ENCODE measurements at places on chromosomes 6 and 20.

DNA sequence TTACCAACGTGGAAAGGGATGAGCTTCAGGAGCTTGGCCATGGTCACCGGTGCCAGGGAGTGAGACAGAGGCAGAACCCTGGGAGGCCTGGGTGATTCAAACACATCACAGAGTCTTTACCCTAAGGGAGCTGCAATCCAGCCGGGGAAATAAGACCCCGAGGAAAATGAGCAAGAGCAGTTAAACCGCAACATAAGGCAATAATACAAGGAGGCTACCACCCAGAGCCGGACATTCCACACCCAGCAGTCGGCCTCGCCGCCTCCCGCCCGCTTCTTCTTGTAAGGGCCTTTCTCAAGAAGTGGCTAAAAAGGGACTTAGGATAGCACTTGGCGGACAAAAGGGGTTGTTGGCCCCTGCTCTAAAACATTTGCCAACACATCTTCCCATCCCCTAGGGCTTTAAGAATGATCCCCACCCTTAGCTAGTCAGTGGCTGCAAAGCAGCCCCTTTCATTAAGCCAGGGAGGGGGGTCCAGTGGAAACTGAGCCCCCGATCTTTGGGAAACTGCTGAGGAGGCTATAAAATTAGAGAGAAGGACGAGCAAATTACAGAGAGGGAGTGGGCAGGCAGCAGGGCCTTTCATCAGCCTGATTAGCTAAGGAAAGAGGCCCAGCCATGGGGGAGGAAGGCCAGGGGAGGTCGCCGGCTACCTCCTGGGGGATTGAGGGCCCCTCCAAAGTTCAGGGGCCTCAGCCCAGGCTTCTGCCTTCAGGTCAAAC is 34.3 kb downstream of the SNX5 start:
- DNase-seq: no peak

GRCh38 chr6:124530926-124531325 is 431.3 kb upstream of the RNF217 start:
- DNase-seq: no peak

GRCh38 chr6:18136260-18136659 is 13.8 kb upstream of the NHLRC1 start:
- no peak for DNase-seq

GRCh38 chr6:108736832-108737231 is 111.4 kb upstream of the ARMC2 start:
- DNase-seq: peak; percentile 17

DNA sequence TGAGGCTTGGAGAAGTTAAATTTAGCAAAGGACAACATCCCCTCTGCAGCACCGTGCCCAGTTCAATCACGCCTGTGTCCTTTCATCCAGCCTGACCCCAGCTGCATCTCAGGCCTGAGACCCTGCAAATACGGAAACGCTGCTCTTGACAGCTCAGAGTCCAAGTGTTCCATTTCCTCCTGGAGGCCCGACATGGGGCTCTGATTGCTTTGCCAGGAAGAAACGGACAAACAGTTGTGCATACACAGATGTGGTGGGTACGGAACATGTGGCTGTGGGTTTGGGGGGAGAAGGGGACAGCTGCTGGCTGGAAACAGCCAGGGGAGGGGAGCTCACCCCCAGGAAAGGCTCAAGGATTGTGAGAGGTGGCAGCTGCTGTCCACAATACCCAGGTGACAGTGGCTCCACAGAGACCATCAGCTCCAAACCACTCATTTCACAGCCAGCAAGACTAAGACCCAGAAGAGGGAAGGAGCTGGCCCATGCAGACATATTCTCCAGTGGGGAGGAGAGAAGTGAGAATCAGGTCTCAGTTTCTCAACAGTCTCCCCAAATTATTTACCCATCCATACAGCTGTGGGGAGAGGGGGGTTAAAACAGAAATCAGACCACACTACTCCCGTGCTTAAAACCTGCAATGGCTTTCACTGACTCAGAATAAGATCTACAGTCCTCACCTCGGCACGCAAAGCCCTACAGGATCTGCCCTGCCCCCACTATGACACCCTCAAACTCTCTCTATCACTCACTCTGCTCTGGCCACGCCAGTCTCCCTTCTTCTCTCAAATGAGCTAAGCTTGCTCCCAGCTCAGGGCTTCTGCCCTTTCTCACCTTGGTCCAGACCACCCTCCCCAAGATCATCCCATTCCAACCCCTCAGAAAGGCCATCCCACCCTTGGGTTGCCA is 89.1 kb downstream of the PREX1 start:
- no peak for DNase-seq

DNA sequence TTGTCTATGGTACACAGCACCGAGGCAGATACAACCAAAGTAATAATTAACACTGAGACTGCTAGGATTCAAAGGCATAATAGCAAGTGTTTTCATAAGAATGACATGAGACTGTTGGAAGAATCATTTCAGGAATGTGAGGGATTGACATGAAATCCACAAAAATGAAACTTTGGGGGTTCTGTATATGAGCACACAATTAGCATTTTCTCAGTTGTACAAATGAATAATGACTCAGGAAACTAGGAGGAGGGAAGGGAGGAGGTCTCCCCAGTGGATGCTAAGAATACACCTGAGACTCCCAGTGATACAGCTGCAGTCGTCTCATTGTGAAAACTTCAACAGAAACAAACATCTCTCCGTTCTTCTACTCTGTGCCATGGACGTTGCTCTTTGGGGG is 428.4 kb upstream of the PLCB4 start:
- DNase-seq: no peak

DNA sequence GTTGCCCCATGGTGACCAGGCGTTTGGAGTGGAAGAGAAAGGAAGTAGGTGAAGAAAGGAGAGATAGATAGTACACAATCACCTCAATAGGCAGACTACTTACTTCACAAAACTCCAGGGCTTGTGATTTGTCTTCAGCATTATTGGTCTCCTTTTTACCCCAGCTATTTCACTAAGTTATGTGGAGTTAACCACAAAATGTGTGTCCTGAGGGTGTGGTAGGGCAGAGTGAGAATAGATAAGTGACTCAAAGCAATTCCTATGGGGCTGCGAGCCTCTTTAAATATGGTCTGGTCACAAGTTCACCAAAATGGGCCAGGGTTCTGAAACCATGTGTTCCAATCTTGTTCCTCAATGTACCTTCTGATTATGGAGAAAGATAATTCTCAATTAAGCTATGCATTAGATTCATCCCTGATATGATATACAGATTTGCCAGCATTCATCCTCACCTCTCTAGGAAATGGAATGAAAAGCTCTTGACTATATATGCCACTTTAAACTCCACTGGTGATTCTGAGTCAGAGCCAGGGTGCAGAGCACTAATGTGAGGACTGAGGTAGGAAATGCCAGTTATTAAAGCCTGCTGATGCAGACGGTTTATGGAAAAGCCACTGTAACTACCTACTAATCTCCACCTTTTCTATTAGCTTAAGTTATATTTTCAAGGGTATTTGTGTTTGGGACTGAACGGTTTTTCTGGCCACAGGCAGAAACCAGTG is 310.6 kb upstream of the MANEA start:
- DNase-seq: no peak

- DNase-seq: no peak
These were observed 41.6 kb downstream of the ZBTB2 start for GRCh38 chr6:151349651-151350270.

Data from DMS53 (cell line).